Activated CD8-positive, alpha-beta memory T cell treated with anti-CD3 and anti-CD28 coated beads for 24 hours (primary cell): ENCODE measurements at places on chromosomes 3 and 15.

- no peak for DNase-seq
Observed at GRCh38 chr15:101110681-101111569, 140.9 kb downstream of the CHSY1 start.

DNA sequence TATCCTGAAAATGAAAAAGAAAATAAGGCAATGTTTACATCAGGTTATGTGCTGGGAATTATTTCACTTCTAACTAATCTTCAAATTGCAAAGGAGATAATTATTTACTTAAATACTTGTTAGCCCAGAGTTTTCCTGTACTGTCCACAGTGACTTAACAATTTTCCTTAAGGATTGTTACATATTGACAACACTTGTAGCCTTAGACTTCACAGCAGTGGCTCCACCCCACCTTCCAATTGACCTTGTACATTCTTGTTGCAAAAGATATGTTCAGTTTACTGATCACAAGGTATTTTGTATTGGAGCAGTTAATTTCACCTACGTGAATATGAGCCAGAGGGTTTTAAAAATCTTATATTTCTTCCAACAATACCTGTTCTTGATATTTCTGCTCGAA lies 376.9 kb downstream of the CNTN6 start:
- no peak for DNase-seq

- DNase-seq: no peak
Observed at GRCh38 chr3:47984075-47984728, 32.0 kb downstream of the MAP4 start.

DNA sequence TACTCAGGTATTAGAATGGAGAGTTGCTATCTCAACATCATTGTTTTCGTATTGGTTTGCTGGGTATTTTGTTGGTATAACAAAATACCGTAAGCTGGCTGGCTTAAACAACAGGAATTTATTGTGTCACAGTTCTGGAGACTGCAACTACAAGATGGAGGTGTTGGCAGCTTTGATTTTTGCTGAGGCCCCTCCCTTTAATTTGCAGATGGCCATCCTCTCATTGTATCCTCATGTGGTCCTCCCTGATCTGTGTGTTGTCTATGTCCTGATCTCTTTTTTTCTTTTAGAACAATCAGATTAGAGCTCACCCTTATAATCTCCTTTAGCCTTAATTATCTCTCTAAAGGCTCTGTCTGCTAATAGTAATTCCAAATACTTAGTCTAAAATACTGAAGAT lies 299.8 kb upstream of the GOLIM4 start:
- DNase-seq: no peak

GRCh38 chr15:57152666-57153539 lies 223.4 kb upstream of the CGNL1 start:
- no peak for DNase-seq

- DNase-seq: no peak
Observed at GRCh38 chr3:108133858-108134554, 43.2 kb upstream of the CD47 start.

DNA sequence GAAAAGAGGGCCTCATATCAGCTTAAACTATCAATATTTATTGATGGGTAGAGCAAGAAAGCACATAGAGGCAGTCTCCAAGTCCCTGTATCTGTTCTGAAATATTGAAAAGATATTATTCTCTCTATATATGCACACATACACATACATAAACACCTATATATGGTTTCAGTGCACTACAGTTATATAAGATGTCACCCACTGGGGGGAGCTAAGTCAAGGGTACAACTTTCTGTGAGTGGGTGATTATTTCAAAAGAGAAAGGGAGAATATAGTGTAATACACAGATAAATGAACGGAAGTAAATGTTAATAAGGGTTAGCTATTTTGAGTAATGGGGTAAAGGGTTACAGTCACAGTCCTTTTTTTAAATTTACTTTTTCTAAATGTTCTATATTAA lies 8.8 kb downstream of the SNTN start:
- no peak for DNase-seq

- peak; percentile 87 for DNase-seq
Observed at GRCh38 chr3:13011573-13012220, 61.5 kb downstream of the IQSEC1 start.

DNA sequence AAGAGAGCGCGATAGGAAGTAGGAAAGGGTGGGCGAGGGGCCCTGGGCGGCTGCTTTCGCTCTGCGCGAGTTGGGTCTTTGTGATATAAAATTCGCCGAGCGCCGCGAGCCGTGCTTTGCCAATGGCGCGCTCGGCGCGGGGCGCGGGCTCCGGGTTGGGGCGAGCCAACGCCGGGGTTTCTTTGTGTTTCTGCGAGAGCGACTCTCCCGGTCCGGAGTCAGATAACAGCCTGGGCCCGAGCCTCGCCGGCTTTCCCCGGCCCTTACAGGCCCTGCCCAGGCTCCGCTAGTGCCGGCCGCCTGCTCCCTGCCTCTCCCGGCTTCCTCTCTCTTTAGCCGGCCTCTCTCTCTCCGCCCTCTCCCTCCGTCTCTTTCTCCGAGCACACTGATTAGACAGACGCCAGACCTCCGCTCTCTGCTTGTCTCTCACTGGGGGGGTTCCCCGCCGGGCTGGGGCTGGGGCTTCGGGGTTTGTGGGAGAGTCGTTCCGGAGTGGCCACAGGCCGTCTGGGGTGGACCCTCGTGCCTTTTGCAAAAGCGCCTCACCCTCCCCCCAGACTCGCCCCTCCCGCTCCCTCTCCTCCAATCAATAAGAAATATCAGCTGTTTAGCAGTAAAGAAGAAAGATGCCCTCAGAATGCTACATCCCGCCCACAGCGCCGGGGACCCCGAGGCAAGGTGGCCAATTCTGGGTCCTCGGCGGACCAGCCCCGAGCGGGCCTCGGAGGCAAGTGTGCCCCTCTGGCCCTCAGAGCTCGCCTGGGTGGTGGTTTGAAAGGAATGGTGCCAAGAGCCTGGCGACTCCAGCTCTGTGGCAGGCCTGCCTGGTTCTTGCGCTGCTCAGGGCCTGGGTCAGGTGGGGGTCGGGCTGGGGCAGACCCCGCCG lies 2.9 kb downstream of the NR2F2 start:
- DNase-seq: no peak

- DNase-seq: no peak
Observed at GRCh38 chr15:69098771-69099170, 61.7 kb upstream of the GLCE start.

GRCh38 chr15:80749589-80749988 lies 29.6 kb upstream of the CEMIP start:
- DNase-seq: no peak

- no peak for DNase-seq
Observed at GRCh38 chr15:85474700-85475316, 94.4 kb downstream of the AKAP13 start.

DNA sequence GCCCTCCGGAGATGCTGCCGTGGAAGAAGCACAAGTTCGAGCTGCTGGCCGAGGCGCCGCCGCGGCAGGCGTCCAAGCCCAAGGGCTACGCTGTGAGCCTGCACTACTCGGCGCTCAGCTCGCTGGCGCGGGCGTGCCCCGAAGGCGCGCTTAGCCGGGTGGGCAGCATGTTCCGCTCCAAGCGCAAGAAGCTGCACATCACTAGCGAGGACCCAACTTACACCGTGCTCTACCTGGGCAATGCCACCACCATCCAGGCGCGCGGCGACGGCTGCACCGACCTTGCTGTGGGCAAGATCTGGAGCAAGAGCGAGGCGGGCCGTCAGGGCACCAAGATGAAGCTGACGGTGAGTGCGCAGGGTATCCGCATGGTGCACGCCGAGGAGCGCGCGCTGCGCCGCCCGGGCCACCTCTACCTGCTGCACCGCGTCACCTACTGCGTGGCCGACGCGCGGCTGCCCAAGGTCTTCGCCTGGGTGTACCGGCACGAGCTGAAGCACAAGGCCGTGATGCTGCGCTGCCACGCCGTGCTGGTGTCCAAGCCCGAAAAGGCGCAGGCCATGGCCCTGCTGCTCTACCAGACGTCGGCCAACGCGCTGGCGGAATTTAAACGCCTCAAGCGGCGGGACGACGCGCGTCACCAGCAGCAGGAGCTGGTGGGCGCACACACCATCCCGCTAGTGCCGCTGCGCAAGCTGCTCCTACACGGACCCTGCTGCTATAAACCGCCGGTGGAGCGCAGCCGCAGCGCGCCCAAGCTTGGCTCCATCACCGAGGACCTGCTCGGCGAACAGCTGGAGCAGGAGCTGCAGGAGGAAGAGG lies 1.3 kb downstream of the FAM43A start:
- DNase-seq: peak; percentile 77

DNA sequence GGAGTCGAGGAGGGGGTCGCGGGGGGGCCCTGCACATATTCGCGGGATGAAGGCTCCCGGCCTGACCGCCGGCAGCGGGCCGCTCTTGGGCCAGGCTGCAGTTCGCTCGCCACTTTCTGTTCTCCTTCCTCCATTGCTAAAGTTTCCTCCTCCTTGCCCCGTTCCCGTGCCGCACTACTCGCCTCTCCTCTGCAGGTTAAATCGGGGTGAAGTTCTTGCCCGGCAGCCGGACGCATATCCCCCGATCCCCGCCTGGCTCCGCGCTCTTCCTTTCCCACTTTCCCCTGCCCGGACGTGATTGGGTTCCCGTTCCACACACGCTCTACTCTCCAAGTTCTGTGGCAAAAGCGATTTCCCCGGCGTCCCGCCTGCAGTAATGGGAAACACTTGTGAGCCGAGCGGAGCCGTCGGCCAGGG lies 556 bp downstream of the CRYBG3 start:
- DNase-seq: no peak

DNA sequence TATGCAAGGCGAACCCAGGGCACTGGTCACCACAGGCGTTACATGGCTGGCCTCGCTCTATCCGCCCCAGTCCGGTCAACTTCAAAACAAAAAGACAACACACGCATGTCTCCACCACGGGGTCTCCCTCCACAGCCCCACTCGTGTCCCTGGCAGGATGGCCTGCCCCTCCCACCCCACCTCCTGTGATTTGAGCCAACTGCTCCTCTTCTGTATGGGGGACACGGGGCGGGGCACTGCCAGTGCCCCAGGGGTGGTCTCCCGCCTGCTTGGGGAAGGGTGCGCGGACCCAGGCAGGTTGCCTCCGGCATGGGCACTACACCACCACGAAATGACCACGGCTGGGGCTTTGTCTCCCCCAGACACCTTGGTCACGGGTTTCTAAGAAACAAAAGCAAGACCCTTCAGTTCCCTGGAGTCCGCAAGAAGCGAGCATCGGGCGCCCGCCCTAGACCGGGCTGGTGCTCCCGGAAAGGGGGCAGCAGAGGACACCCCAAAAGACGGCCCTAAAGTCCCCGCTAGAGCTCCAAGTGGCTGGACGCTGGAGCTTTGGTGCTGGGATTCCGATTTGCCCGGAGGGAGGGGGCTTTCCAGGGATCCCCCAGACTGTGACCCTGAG lies 219.3 kb upstream of the PRICKLE2 start:
- no peak for DNase-seq

DNA sequence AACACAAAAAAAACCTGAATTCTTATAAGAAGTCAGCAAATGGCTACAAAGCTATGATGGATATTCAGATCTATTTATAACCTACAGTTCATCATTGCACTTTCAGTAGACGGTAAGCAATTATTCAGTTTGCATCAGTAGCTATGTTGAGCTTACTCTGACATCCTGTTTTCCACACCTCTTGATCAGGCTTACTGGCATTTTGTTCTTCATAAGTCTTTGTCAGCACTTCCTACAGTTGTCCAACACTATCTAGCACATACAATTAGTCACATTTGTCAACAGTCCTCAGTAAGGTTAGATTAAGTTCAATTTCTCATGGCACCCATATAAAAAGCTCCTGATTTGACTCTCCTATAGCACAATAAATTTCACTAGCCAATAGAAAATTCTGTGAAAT lies 71.2 kb upstream of the ST3GAL6 start:
- DNase-seq: no peak

DNA sequence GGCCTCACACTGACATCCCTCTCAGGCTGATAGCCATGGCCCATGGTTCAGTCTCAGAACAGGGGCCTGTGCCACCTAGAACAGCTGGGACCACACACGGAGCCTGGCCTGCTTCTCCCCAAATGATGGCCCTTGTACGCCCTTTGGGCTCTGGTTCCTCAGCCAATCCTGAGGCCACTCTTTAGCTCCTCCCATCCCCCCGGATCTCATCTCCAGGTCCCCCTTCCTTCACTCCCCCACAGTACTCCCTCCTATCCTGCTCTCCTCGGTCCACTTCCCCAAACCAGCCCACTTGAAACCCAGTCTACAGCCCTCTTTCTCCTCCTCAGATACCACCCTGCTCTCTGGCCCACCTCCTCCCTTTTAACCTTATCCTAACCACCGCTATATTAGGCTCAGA lies 17.8 kb upstream of the ZFYVE19 start:
- no peak for DNase-seq

- DNase-seq: no peak
Observed at GRCh38 chr15:71133747-71134472, 18.6 kb downstream of the THSD4 start.

GRCh38 chr3:150314248-150315004 lies 93.7 kb upstream of the TSC22D2 start:
- DNase-seq: no peak

GRCh38 chr3:30467596-30468238 lies 138.7 kb upstream of the TGFBR2 start:
- DNase-seq: no peak

- DNase-seq: no peak
Observed at GRCh38 chr15:74808078-74808839, 4.4 kb upstream of the LMAN1L start.

- DNase-seq: no peak
Observed at GRCh38 chr3:68210635-68211034, 556.2 kb upstream of the SUCLG2 start.

- DNase-seq: peak; percentile 73
Observed at GRCh38 chr3:93973131-93974126, at the start of gene PROS1. PROS1 (minus strand) TSS chr3:93973896; CDS start chr3:93973749, 147 bp downstream.

- DNase-seq: no peak
Observed at GRCh38 chr3:197420115-197420514, 121.7 kb upstream of the DLG1 start.

GRCh38 chr15:94205366-94205765 lies 26.0 kb upstream of the MCTP2 start:
- no peak for DNase-seq

GRCh38 chr3:151838574-151839312 lies 24.8 kb downstream of the AADAC start:
- no peak for DNase-seq

GRCh38 chr3:194824100-194824499 lies 138.4 kb downstream of the FAM43A start:
- DNase-seq: no peak

- DNase-seq: no peak
Observed at GRCh38 chr3:41888368-41889076, 73.4 kb downstream of the ULK4 start.

DNA sequence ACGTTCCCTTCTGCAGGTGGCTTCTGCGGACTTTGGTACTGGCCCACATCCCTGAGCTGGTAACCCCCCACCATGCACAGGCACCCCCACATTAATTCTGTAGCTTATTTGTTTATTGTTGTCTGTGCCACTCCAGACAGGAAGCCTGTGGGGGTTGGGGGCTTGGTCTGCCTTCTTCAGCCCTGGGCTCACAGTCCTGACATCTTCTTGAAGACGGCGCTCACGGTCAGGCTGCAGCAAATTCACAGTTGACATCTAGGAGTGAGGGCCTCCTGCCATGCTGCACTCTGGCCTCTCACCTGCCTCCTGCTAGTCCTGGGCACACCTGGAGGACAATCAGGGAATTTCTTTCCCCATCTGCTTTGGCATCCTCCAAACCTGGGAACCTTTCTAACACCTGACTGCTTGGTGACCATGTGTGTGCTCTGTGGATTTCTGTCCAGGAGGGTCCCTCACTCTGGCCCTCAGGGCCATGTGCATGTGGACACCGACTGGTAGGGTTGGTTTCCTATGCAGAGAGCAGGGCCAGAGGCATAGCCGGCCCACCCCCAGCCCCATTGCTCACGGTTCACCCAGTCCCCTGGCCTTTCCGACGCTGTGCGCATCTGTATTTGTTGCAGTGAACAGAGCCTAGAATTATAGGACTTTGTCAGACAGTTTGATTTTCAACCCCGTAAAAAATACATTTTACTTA lies 68.8 kb downstream of the APBA2 start:
- peak; percentile 55 for DNase-seq
